ENCODE measurements at places on chromosomes 6 and 20.

GRCh38 chr6:141133346-141133745, 999.4 kb upstream of the GJE1 start:
- DNase-seq: no peak

GRCh38 chr6:2231438-2231837, 14.0 kb downstream of the GMDS start:
- DNase-seq: no peak

DNA sequence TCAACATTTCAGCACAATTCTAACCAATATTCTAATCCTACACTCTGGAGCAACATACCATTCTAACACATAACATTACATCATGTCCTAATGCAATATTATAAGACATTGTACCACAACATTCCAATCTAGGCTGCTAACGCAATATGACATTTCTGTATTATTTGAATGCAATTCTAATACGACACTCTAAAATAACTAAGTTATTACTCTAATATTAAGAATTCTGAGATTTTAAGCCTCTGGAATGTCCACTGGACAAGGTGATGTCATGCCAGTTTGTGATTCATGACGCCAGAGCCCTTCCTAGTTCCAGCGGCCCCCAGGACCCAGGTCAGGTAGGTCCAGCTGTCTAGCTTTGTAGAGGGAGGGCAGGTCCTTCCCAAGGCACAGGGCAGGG, 69.7 kb upstream of the SIRPA start:
- no peak for DNase-seq

DNA sequence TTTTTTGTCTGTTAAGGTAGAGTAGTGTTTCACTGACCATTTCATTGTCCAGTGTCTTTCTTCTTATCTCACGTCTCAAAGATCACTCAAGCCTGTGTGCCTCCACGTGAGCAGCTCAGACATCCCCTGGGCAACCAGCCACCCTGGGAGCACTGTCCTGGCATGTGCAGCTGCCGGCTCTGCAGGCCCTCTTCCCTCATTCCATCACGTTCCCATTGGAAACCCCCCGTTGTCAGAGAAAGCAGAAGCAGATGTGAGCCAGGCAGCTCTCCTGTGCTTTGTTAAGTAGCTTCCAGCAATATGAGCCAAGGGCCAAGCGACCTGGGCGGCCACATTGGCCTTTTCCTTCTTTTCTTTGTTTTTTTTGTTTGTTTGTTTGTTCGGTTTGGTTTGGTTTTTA, 233.2 kb upstream of the SYNDIG1 start:
- DNase-seq: no peak

DNA sequence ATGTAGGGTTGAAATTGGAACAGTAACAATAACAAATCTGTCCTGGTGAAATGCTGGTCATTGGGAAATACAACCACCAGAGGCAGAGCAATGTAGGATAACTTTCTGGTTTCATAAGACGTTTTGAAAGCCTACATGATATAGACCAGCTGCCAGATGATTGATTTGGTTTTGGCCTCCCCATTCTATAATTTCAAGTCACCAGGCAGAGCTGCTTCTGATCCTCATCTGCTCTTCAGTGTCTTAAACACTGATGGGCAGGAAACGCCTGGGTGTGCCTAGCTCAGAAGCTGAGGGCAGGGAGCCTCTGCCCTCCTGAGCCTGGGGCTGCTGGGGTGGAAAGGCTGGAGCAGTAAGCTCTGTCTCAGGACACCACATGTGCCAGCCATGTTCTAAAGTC, 24.5 kb downstream of the DHX35 start:
- no peak for DNase-seq

DNA sequence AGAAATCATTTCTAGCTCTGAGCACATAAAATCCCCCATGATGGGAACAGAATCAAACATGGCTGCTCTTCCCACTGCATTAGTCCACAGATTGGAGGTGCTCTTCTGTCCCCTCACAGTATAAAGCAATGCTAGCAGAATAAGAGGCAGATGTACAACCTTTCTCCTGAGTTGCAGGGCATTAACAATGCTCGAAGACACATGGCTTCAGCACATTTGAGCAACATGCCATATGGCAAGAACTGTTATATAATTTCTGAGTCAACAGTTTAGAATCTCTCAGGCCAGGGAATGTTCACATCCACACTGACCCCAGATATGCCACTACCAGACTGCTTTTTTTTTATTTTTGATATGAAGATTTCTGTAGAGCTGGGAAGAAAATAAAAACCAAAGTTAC, 119.6 kb downstream of the KIF13A start:
- DNase-seq: no peak

GRCh38 chr6:14384175-14384949, 266.8 kb downstream of the CD83 start:
- DNase-seq: no peak

DNA sequence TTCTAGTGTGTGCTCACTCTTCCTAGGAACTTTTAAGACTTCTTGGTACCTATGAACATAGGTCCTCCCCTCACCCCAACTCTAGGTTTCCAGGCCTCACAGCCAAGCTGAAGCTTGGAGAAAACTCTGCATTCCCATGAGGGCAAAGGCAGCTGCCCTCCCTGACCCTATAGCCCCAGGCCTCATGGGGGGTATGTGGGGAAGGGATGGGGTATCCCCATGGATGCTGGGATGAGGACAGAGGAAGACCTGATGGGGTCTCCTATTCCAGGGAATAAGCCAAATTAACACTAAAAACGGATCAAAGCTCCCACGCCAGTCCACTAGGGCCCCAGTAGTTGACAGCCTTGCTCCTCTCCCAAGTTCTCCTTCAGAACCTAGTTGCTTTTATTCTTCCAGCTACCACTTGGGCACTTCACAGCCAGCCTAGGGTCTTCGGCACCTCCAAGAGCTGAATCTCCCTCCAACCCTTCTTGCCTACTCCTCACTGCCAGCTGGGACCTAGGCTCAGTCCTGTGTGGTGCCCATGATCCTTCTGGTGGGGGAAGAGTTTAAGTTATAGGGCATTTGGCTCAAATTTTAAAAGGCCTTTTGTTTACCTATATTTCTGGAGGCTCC, 7.8 kb downstream of the TP53INP2 start:
- DNase-seq: no peak

DNA sequence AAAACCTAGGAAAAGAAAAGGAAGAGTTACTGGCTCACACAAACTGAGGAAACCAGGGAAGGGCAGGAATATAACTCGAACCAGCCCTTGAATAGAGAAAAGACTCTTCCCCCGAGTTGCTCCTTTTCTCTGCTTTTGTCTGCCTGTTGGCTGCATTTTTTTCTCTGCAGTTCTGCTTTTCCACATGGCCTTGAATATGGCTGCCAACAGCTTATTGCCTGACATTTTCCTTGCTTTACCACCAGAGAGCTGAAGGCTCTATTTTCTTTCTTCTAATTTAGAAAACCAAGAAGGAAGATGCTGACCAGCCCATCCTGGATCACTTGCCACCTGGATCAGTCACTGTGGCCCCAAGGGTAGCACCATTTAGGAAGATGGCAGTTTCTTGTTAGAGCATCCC, 164.8 kb upstream of the MAN1A1 start:
- DNase-seq: no peak

DNA sequence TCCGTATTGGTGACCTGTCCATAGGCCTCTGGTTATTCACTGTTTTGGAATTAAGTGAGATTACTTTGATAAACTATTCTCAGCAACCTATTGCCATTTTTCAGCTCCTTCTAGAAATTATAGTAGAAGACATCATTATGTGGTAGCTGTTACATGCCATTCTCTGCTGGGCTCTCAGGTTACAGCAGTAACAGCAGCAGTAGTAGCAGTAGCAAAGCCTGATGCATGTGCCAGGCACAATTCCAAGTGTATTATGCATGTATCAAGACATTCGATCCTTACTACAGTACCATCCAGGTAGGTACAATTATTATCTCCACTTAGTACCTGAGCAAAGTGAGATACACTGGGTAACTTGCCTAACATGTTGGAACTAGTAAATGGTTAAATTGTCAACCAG, 74.3 kb downstream of the RPS12 start:
- no peak for DNase-seq

GRCh38 chr20:32930701-32931100, 72.0 kb downstream of the EFCAB8 start:
- no peak for DNase-seq

- DNase-seq: no peak
Measured at GRCh38 chr6:33651403-33651802, 30.3 kb downstream of the ITPR3 start.

DNA sequence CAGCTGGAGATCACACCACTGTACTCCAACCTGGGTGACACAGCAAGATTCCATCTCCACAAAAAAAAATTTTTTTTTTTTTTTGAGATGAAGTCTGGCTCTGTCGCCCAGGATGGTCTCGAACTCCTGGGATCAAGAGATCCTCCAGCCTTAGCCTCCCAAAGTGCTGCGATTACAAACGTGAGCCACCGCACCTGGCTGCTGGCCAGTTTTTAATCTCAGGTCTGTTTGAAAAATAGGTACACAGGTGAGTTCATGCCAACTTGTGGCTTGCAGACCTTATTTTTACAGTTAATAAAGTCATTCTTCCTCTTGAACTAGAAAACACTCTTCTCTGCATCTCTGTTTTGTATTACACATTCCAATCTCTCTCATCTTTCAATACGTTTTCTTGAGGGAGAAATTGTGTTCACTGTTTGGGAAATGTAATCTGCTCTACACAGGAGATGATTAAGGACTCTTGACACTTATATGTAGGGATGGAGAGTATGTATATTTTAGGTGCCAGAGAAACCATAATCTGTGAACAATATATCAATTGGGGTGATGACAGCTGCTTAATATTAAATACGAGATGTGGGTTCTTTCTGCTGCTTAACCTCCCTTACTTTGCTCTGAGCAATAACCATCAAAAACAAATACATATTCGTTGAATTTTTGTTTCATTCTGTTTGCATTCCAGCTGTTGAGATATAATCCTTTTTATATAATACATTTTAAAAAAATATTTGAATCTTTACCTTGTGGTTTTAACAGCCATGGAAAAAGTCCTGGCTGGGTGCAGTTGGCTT, 17.7 kb upstream of the RIPOR3 start:
- no peak for DNase-seq

GRCh38 chr6:53524455-53524815, 20.5 kb downstream of the GCLC start:
- no peak for DNase-seq

GRCh38 chr6:138769102-138769676, 4.4 kb upstream of the CCDC28A start:
- no peak for DNase-seq

GRCh38 chr6:160055378-160055777, 66.2 kb upstream of the SLC22A1 start:
- DNase-seq: no peak

DNA sequence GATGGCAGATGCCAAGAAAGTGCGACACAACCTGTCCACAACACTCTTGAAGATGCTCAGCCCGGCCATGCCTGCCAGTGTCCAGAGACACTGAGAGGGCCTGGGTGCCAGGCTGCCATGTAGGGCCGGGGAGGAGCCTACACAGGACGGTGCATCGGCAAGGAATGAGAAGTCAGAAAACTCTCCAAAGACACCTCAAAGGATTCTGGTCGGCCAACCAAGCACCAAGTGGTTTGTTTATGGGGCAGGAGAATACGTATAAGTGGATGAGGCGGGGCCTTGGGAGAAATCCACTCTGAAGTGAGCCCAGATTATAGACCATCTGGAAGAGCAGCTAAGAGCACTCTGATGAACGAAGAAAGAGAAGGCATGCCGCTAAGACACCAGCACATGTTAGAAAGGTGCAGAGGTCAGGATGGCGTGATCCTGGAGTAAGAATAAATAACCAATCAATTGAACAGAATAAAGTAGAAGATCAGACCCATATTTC, 120.7 kb upstream of the FOXQ1 start:
- DNase-seq: no peak

- DNase-seq: no peak
Measured at GRCh38 chr6:165718491-165718891, 55.5 kb upstream of the PDE10A start.

DNA sequence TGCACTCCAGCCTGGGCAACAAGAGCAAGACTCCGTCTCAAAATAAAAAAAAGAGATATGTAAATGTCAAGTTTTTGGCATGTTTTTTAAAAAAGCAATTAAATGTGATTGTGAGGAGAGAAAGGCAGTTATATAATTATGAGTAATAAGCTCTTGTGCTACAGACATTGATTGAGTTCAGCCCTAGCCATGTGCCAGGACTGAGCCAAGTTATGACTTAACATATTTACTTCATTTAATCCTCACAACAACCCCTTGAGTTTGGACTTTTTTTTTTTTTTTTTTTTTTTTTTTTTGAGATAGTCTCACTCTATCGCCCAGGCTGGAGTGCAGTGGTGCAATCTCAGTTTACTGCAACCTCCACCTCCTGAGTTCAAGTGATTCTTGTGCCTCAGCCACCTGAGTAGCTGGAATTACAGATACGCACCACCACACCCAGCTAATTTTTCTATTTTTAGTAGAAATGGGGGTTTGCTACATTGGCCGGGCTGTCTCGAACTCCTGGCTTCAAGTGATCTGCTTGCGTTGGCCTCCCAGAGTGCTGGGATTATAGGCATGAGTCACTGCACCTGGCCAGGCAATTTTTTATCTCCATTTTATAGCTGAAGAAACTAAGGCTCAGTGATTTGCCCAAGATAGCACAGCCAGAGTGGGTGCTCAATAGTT, 15.0 kb upstream of the CSE1L start:
- DNase-seq: no peak

DNA sequence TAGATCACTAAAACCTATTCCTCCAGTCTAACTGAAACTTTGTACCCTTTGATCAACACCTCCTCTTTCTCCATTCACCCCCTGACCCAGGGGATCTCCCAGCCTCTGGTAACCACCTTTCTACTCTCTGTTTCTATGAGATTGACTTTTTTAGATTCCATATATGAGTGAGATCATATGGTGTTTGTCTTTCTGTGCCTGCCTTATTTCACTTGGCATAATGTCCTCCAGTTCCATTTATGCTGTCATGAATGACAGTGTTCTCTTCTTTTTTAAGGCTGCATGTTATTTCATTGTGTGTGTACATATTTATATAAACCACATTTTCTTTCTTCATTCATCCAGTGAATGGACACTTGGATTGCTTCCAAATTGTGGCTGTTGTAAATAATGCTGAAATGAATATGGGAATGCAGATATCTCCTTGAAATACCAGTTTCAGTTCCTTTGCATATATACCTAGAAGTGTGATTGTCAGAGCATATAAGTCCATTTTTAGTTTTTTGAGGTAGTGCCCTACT, 57.7 kb downstream of the DHX35 start:
- DNase-seq: peak; percentile 32

DNA sequence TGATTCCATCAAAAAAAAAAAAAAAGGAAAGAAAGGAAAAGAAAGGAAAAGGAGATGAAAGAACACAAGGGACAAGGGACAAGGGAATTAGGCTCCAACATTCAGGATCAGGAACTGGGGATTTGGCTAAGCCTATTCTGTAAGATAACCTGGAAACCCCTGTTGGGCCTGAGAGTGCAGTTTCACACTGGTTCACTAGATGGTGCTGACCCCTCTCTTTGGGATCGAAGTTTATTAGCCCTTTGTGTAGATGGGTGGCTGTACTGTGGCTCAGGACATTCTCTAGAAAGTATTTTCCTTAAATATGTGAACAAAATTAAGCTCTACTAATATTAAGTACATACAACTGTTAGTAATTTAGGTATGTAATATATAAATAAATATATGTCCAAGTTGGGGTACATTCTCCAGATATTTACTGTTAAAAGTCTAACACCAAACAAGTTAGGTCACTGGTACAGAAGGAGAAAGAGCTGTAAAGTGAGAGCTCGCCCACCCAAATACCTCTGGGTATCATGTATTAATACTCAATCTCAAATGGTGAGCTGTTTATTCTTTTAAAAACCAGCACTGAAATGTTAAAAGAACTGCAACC, 6.3 kb downstream of the OR2A4 start:
- DNase-seq: no peak
